NCI-H748 treated with DMSO at 0.1 percent for 48 hours (cell line): ENCODE measurements at places on chromosomes 13 and 19.

DNA sequence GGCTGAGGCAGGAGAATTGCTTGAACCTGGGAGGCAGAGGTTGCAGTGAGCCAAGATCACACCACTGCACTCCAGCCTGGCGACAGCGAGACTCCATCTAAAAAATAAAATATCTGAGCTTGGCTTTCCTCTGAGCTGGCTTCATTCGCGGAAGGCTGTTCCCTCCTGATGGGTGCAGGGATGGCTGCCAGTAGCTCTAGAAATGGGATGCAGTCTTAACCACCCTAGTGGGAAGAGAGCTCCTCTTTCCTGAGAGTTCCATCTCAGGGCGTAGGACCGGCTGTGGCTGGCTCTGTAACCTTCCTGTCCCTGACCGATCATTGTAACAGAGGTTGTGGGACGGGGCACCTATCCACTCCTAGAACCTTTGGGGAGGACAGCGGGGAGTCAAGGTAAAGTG lies 32.4 kb downstream of the PPP1R37 start:
- DNase-seq = no peak

GRCh38 chr19:13001502-13002165 lies 6.4 kb downstream of the NFIX start:
- no peak for DNase-seq

DNA sequence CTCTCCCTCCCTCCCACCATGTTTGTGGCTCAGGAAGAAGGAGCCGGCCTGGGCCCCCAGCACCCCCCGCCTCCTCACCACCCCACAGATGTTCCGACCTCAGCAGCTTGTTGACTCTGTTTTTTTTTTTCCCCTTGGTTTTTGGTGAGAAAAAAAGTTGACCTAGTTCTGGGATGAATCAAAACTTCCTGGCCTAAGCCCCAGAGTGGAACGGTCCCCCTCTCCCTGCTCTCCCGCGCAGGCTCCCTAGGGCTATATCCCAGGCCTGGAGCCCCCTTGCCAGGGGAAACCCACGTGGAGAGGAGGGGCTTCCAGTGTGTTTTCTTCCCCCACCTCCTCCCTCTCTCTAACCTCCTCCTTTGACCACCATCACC lies 4.0 kb downstream of the COL5A3 start:
- no peak for DNase-seq

- DNase-seq = no peak
Measured at GRCh38 chr13:24249624-24250023, 59.8 kb upstream of the C1QTNF9 start.

- DNase-seq = peak; percentile 92
Measured at GRCh38 chr13:27953676-27954405, 15.3 kb downstream of the CDX2 start.

GRCh38 chr19:271856-272255 lies 19.3 kb downstream of the PLPP2 start:
- no peak for DNase-seq
